GM23338 (cell line): ENCODE measurements at places on chromosomes 7 and 10.

- no peak for DNase-seq
These were observed 12.8 kb downstream of the SH3PXD2A start for GRCh38 chr10:103842605-103843004.

- DNase-seq: no peak
These were observed 1005.8 kb downstream of the GATA3 start for GRCh38 chr10:9060314-9060713.

GRCh38 chr7:99242682-99243081, 30.0 kb upstream of the MYH16 start:
- DNase-seq: no peak

- no peak for DNase-seq
These were observed 119.9 kb downstream of the PAXIP1 start for GRCh38 chr7:154882931-154883474.

- no peak for DNase-seq
These were observed 180.0 kb downstream of the TNS3 start for GRCh38 chr7:47401611-47402570.

- DNase-seq: no peak
These were observed 286.9 kb downstream of the SORCS1 start for GRCh38 chr10:106877574-106877973.

GRCh38 chr7:20795881-20796280, 9.2 kb upstream of the SP8 start:
- DNase-seq: peak; percentile 94

- DNase-seq: no peak
These were observed 150.6 kb downstream of the CDH23 start for GRCh38 chr10:71547312-71547711.

DNA sequence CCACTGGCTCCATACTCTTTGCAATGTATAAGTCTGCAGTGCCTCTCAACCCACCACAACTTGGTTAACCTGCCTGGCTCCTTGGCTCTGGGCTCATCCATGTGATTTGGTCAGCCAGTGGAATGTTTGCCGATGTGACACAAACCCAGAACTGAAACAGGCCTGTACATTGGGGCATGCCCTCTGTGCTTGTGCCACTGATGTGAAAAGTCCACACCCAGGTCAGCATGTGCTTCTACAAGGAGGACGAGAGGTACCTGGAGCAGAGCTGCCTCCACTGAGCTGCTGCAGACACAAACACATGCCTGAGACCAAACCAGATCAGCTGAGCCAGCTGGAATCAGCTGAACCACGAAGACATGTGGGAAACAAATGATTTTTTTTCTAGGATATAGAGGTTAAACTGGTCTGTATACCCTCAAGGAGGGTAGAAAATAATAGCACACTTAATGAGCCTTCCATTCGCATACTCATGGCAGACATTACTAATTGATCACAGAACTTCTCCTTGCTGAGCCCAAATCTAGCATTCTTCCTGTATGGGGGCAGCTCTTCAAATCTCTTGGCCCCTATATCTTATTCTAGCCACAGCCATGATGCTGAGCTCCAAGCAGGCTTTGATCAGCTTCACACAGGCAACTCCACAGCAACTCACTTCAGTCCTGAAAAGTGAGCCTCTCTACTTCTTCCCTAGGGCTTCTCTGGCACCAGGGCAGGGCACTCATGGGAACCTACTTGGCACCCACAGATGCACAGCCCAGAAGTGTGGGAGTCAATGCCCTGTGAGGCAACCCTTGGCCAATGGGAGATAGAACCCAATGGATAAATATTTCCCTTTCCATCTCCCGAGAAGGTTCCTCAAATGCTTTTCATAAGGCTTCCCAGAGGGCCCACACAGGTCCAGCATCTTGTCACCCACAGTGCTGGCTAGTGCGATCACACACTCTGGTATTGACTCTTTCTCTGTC, 18.6 kb downstream of the PYROXD2 start:
- no peak for DNase-seq

DNA sequence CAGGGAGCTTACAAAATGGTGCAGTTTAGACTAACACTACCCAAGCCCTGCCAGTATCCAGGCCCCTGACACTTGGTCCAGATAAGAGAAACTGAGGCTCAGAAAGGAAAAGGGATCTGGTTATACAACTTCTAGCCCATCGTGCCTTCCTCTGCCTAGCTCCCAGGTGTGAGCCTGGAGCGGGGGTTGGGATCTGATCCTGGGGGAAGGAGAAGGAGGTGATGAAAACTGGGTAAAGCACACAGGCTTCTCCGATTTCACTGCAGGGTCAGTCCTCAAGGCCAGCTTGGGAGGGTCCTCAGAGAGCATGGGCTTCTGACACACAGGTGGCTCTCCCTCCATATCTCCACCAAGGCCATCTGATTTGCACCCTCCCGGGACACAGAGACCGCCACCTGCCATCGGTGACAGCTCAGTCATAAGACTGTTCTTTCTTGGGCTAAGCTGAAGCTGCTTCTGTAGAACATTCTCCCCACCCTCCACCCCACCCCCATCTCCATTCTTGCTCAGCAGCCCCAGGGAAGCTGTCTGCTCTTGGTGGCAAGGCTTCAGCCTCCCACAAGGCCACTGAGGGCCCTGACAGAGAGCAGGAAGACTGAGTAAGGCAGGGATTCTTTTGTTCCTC, 16.4 kb downstream of the SRRM3 start:
- DNase-seq: no peak

- DNase-seq: no peak
These were observed 33.5 kb upstream of the TTYH3 start for GRCh38 chr7:2598154-2598823.

GRCh38 chr7:116211006-116211912, 920 bp downstream of the TES start:
- DNase-seq: peak; percentile 80

DNA sequence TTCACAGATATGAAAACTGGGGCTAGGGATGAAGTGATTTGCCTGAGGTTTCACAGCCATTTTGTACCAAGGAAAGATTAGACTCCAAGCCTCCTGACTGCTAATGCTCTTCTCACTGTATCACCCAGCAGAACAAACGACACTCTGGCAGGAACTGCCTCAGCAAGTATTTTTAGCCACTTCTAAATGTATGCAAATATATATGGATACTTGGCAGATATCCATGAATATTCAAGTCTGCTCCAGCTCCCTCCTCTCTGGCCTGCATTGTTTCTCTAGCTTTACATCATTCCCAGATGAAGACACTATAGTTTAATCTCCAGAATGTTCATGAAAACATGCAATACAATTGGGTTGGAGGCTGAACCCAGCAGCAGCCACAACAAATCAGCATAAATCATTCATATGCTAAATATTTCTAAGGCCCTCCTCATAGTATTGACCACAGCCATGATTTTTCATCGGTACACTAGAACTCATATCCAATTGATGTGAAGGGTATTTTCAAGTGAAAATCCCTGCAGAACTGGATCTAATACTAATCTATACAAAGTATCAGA, 65.5 kb downstream of the HPSE2 start:
- DNase-seq: no peak

GRCh38 chr10:131165092-131165491, 146.4 kb downstream of the TCERG1L start:
- no peak for DNase-seq

DNA sequence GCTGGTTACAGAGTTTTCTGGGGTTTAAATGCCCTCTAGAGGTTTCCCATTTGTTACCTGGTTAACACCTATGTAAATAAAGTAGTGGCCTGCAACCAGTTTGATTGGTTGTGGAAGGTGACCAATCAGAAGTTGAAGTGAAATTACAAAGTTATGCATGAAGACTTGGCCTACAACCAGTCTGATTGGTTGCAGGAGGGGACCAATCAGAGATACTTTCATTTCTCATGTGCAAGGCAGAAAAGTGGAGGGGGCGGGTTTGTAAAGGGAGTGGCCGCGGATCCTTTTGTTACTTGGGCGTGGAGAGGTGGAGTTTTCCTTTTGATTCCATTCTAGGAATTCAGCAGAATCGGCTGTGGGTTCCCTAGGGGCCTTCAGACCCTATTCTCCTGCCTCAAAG, 80.8 kb downstream of the SEC23IP start:
- DNase-seq: peak; percentile 4

- no peak for DNase-seq
These were observed 87.4 kb downstream of the LRRC4 start for GRCh38 chr7:127943541-127944521.

DNA sequence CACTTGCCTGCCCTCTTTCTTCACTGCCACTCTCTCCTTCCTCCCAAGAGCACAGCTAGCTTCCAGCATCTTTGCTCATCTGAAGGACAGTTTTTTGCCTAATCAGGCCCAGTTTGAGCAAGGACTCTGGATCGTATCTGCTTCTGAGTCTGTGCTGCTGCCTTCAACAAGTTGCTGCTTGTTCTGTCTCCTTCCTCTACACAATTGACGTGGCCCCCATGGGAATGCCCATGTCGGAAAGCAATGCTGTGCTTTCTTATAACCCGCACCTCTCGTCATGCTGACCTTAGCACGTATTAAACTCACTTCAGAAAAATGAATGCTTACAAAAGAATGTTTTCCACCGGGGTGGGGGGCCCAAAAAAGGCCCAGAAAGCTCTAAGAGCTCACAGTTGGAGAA, 324.7 kb upstream of the C7orf33 start:
- DNase-seq: no peak

- no peak for DNase-seq
These were observed 61.6 kb upstream of the GPR26 start for GRCh38 chr10:123604506-123604905.

DNA sequence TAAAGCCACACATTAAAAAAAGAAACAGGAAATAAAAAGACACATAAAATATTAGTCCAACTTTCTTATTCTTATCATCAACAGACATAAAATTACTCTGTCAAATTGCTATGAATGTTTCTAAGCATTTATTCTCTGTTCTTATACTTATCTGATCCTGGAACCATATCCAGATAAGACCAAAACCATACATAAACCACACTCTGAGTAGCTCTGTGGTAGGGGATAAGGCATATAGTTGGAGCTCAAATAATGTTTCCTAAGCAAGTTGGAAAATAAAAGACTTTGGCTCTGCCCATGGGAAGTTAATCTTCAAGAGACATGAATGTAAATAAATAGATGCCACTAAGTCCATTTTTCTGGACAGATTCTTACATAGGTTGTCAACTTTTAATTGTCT, 103.1 kb upstream of the PLXDC2 start:
- no peak for DNase-seq

- DNase-seq: no peak
These were observed 183.9 kb downstream of the TCERG1L start for GRCh38 chr10:131127610-131128009.
